Neural progenitor cell (in vitro differentiated cells): ENCODE measurements at places on chromosomes 16 and 17. TPM values are rescaled to one million over a fixed set of nuclear protein-coding genes. Genes with fewer than 3 reads are reported as not detected.
A peak's percentile ranks its signal among the peaks of the same experiment; 100 is the strongest.

Gene NKD1
- 3.3 and 5.3 TPM in 2 replicates for total RNA-seq

Gene FOXN1
- not detected in 2 replicates for total RNA-seq

Gene MYOCD
- total RNA-seq: 0.03 and 0.04 TPM in 2 replicates

Gene MARF1
- total RNA-seq: 11.9 and 13.4 TPM in 2 replicates

Gene CES4A
- total RNA-seq: 0.22 and 1.8 TPM in 2 replicates

Gene ADAMTS18
- total RNA-seq: 0.59 and 1.9 TPM in 2 replicates

Gene IL32
- 1.4 TPM in 1 of 2 replicates, not detected in the other for total RNA-seq

Gene SNAI3
- total RNA-seq: 0.71 TPM in 1 of 2 replicates, not detected in the other

Gene SRL
- total RNA-seq: 0.06 and 0.22 TPM in 2 replicates

Gene NPIPA3
- total RNA-seq: 1.0 TPM in 1 of 2 replicates, not detected in the other

Gene TBC1D3C
- not detected in 2 replicates for total RNA-seq

Gene ANKRD13B
- 2.8 and 24.0 TPM in 2 replicates for total RNA-seq

Gene SLC5A11
- total RNA-seq: 0.09 TPM in 1 of 2 replicates, not detected in the other

Gene NTN1
- 0.45 and 2.4 TPM in 2 replicates for total RNA-seq

Gene MPO
- total RNA-seq: not detected in 2 replicates

Gene PTX4
- not detected in 2 replicates for total RNA-seq

Gene CLEC19A
- total RNA-seq: 1.9 and 8.2 TPM in 2 replicates

Gene CA7
- not detected in 2 replicates for total RNA-seq

Gene RCVRN
- not detected in 2 replicates for total RNA-seq

Gene ITGB4
- 1.1 TPM in 1 of 2 replicates, not detected in the other for total RNA-seq

Gene BRIP1
- total RNA-seq: 40.5 and 66.4 TPM in 2 replicates

Gene TLCD3B
- total RNA-seq: 2.4 and 9.0 TPM in 2 replicates

Gene ABCC11
- total RNA-seq: 0.09 TPM in 1 of 2 replicates, not detected in the other

Gene SPEM1
- total RNA-seq: not detected in 2 replicates

GRCh38 chr16:80703131-80704071, 101.0 kb downstream of the CDYL2 start:
- DNase-seq: no peak

DNA sequence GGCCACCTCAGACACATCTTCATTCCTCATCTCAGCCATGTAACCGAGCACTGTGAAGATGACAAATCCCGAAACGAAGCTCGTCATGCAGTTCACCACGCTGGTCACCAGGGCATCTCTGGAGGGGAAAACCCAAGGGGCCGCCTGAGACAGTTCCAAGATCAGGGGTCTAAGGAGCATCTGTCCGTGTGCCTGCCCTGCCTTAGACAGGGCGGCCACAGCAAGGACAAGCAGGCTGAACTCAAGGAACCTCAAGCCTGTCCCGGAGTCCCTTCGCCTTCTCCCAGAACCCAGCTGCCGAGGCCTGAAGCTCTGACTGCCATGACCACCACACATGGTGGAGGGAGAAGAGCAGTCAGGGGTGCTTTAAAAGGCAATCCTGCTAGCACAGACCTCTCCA, 22.7 kb downstream of the SLC6A4 start:
- DNase-seq: no peak

GRCh38 chr16:50956637-50957036, 194.4 kb downstream of the SALL1 start:
- no peak for DNase-seq

- DNase-seq: no peak
These were observed 623 bp downstream of the MBTPS1 start for GRCh38 chr16:84115919-84116719.

GRCh38 chr16:2904922-2905240, 6.8 kb upstream of the FLYWCH1 start:
- no peak for DNase-seq

GRCh38 chr17:74134991-74135390, 68.5 kb upstream of the RPL38 start:
- DNase-seq: no peak

DNA sequence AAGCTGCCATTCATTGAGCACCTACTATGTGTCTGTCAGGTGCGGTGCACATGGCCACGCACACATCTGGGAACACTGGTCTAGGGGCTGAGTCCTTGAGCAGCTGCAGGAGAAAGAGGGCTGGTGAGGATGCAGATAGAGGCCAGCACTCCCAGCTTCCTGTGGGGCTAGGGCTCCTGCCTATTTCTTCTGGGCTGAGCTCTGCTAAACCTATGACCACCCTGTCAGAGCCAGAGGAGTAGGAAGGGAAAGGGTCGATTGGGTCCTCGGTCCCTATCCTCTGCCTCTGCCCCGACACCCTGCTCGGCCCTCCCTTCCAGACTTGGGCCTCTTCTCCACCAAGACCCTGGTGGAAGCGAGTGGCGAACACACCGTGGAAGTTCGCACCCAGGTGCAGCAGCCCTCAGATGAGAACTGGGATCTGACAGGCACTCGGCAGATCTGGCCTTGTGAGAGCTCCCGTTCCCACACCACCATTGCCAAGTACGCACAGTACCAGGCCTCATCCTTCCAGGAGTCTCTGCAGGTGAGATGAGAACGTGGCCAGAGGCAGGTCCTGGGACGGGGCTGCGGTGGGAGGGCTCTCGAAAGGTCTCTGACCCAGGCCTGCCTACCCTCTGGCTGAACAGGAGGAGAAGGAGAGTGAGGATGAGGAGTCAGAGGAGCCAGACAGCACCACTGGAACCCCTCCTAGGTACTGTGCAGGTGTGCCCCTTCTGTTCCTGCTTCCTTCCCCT, 4.0 kb upstream of the TMEM88 start:
- DNase-seq: no peak

- no peak for DNase-seq
These were observed 149.7 kb downstream of the RPTOR start for GRCh38 chr17:80694085-80694991.

GRCh38 chr17:80859002-80859941, 132.4 kb upstream of the CHMP6 start:
- peak; percentile 41 for DNase-seq

- no peak for DNase-seq
These were observed 26.3 kb downstream of the FOXL1 start for GRCh38 chr16:86604436-86605193.

DNA sequence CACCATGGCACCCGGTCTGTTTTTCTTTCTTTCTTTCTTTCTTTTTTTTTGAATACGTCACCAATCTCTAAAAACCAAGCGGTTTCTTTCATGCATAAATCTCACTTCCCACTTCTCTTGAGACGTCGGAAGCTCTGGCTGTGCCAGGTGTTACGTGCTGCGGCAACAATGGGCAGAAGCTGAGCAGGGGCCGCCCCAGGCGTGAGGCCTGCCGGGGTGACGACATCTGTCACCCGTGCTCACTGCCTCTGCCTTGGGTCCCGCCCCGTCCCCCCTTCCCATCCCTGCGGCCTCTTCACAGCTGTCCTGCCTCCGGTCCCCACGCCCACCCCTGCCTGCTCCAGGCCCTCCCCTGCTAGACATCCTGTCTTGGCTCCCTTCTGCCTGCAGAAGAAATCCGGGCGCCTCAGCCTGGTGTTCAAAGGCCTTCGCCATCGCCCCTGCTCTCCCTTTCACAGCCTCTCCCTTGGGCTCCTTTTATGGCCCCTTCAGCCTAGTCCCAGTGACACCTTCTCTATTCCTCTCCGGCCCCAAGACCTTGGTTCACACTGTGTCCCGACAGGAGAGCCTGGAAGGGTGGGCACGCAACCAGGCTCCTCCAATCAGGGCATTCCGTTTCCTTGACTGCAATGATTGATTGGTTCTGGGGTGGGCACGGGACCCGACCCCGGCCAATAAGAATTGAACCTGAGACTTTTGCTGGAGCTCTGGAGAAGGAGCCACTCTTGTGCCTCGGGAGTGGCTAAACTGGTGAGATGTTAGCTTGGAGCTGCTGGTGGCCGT, 4.8 kb downstream of the P2RX1 start:
- no peak for DNase-seq

GRCh38 chr16:12959072-12959471, 57.7 kb downstream of the SHISA9 start:
- no peak for DNase-seq

DNA sequence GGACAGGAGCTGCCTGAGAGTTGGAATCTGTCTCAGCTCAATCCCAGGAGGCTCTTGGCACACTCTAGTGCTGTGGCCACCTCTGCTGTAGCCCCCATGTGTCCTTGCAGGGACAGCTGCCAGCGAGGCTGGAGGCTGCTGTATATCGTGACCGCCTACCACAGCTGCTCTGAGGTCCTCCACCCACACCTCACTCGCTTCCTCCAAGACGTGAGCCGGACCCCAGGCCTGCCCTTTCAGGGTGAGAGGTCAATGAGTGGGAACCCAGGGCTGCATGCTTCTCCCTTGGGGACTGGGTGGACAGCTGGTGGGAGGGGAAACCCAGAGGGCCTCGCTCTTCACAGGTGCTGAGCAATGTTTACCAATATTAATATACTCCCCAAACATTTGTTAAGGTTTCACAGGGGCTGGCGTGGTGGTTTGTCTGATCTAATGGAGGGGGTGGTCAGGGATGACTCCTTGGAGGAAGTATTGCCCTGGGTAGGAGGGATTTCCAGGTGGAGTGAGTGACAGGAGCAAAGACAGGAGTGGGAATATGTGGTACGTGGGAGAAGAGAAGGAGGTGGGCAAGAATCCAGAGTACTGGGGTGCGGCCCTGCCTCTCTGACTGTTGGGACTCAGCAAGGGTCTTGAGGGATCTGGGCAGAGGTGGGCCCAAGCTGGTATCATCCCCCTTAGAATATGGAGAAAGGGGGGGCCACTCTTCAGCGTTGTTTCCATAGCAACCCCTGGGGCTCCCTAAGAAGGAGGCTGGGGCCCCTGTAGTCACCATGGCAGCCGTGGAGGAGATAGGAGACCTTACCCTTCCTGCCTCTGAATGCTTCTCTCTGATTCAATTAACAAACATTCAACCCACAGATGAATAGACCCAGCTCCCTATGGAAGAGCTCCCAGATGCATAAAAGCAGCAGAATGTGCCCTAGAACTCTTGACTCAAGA, 22.2 kb upstream of the ALKBH5 start:
- no peak for DNase-seq

DNA sequence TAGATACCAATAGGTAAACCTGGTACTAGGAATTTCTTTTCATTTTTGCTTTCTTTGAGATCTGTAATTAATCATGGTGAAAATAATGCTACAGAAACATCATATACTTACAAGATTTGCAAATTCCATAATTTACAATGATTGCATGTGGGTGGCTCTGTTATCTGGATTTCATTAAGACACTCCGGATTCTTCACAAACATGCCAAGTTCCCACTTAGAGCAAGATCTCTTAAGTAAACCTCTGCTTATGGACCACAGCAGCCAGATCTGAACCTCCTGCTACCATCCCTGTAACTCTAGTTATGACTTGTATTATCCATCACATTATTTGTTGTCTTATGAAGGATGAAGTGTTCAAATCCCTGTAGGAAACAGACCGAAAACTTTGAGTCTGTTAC, 424.7 kb downstream of the CDH13 start:
- no peak for DNase-seq

GRCh38 chr16:30904114-30904780, 7.8 kb downstream of the CTF1 start:
- DNase-seq: no peak

DNA sequence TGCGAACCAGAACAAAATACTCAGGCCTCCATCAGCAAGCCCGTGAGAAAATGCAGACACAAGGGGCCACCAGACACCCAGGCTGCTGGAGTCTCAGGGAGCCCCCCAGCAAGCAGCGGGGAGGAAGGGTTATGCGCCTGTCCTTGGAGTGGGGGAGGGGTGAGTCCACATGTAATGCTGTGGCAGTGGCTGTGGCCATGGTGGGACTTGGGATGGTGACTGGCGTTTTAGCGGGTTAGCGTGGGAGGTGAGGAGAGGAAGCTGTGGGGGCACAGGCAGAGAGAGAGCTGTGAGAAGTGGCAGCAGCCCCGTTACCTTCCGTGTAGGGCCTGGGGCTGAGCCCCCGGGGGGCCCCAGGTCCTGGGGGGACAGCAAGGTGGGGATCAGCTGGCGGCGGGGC, 58.3 kb downstream of the SRCIN1 start:
- no peak for DNase-seq

GRCh38 chr17:69478916-69479315, 64.4 kb downstream of the MAP2K6 start:
- DNase-seq: no peak

DNA sequence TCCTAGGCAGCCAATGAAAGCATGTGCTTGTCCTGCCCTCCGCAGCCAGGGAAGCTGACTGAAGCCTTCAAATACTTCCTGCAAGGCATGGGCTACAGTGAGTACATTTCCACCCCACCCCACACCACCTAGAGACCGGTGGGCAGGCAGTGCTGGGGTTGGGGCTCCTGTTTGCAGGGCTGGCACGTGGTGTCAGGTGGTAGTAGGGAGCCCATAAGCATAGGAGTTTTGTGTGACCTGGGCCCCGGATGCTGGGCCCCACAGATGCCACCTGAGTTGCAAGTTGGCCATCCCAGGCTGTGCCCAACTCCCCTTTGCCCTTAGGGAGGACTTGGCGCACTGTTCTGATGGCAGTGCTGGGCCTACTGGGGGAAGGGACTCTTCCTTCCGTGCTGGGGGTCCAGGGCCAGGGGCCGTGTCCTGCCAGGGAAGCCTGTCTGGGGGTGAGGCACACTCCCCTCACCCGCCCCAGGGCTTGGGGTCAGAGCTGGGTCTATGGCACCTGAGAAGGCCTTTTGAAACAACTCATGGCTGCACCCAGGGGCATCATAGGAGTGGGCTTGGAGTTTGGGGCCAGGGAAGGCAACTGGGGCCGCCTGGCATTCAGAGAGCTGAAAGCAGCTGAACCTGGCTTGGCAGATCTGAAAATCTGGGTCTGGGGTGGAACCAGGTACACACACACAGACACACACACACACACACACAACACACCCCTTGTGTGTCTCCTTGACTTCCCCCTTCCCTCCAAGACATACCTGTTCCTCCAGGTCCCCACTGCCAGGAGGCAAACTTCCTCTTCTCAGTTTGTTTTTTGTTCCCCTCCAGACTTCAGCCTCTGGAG, 5.8 kb upstream of the SETD6 start:
- no peak for DNase-seq

- no peak for DNase-seq
These were observed 66.7 kb downstream of the CCDC182 start for GRCh38 chr17:57678393-57678792.

GRCh38 chr16:8914098-8914497, 31.9 kb downstream of the LITAFD start:
- no peak for DNase-seq

DNA sequence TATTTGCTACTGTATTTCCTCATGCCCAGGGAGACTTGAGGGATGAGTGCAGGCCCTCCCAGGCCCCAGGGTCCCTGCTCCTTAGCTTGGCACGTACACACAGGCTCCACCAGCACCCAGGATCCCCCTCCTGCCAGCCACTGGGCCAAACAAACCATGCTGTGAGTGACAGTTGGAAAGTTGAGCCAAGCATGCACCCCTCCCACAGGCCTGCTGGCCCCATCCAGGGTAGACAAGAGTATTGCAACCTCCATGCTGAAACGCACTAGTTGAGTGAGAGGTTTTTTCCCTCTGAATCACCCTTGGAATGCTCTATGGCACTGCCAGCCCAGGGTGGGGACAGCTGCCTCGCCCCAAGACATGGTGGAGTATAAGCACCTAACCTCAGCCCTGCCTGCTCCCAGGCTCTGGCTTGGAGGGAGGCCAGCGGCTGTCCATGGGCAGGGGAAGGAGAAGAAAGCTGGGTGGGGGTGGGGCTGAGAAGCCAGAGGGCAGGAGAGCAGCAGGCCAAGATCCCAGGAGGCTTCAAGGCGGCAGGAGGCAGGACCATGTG, 49.6 kb downstream of the PITPNM3 start:
- no peak for DNase-seq
